ENCODE measurements at places on chromosomes 7 and 10.

DNA sequence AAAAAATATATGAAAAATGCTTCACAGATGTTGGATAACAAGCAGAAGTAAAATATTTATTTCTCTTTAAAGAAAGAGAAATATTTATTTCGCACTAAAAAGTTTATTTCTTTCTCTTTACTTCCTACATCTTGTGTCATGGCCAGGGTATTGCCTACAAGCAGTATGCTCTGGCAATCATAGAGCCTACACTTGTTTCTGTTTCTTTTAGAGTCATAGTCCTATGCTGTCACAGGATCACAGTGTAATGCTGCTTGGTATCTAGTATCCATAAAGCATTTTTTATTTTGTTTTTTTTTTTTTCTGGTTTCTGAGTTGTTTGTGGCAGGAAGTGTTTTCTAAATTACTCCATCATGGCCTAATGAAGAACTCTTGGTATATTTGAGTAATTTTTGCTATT is 116.0 kb downstream of the ATRNL1 start:
- DNase-seq, result no peak

DNA sequence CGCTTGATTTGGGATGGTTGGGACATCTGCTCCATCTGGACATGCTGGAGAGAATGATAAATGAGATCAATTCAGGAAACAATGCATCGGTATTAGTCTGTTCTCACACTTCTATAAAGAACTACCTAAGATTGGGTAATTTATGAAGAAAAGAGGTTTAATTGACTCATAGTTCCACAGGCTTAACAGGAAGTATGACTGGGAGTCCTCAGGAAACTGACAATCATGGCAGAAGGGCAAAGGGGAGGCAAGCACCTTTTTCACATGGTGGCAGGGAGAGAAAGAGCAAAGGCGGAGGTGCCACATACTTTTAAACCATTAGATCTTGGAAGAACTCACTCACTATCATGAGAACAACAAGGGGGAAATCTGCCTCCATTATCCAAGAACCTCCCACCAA is 16.8 kb upstream of the TSPAN12 start:
- DNase-seq, result no peak

- no peak for DNase-seq
These were observed 21.0 kb downstream of the COBL start for GRCh38 chr7:51295440-51296245.

- no peak for DNase-seq
These were observed 1202.3 kb upstream of the LRRTM3 start for GRCh38 chr10:65723525-65723924.

- no peak for DNase-seq
These were observed 61.3 kb downstream of the PIP4K2A start for GRCh38 chr10:22652988-22653481.

DNA sequence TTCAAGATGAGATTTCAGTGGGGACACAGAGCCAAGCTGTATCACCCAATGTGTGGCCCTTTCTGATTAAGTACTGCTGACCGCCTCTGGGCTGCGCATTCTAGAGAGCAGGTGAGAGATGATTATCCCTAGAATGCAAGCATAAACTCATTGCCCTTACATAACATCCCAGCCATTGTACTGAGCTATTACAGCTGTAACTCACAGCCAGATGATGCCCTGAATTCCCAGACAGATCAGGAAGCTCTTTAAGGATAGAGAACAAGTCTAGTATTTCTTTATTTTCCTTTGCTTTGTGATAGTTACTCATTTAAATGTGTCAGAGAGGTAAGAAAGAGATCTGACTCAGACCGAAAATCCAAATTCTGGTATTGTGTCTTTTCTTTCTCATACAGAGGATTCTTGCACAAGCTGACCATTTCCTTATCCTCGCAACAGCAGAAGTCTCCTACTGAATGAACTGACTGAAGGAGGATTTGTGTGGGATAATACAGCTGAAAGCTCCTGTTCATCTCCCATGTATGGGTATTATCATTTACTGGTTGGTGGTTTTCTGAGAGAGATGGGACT is 58.4 kb downstream of the ZNF22 start:
- no peak for DNase-seq

DNA sequence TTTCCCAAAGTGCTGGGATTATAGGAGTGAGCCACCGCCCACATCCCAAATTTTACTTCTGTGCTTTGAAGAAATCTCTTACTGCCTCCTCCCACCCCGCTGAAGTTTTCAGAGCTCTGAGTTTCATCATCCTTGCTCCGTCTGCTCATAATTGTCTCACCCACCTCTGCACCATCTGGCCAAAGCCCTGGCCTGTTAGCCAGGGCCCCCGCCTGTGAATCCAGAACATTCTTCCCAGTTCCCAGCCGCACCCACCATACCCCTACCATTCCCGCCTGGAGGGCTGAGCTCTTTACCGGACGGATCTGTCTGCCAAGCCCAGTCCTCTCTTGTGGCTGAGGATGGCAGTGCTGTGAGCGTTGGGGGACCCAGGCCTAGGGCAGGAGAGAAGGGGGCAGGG is 14.5 kb downstream of the SSC4D start:
- DNase-seq, result no peak

DNA sequence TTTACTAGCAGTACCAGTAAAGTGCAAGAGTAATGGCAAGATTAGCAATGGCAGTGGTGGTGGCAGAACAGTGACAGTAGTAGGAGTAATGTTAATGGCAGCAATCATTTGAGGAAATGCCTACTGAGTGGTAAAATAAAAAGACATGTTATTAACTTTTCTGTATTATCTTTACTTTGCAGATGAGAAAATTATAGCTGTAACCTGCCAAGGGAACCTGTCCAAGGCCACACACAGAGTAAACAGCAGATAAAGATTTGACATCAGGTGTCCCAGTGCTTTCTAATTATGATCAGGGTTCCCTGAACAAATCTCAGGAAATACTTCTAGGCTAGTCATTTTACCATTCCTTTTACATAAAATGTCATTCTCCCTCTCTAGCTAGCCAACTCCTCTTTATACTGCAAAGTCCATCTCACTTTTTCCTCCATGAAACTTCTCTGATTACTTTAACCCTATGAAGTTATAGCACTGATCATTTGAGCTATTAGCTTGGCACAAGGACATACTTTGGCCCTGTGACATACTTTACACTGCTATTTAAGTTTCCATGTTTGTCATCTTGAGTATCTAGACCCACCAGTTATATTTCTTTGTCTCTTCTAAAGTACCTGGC is 219.1 kb downstream of the TAX1BP1 start:
- no peak for DNase-seq

GRCh38 chr10:125096371-125096770 is 64.0 kb downstream of the CTBP2 start:
- no peak for DNase-seq

DNA sequence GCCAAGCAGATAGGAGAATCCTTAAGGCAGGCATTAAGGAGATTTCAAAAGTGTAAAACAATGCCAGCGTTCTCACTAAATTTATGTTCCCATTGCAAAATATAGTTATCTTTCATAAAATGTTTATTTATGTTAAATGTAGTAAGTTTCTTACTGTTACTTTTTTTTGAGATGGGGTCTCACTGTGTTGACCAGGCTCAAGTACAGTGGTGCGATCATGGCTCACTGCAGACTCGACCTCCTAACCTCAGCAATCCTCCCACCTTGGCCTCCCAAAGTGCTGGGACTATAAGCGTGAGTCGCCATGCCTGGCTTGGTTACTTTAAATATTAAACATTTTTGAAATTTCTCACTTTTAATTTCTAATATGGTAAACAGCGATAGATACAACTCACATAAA is 31.8 kb upstream of the PRKAR2B start:
- DNase-seq, result no peak

DNA sequence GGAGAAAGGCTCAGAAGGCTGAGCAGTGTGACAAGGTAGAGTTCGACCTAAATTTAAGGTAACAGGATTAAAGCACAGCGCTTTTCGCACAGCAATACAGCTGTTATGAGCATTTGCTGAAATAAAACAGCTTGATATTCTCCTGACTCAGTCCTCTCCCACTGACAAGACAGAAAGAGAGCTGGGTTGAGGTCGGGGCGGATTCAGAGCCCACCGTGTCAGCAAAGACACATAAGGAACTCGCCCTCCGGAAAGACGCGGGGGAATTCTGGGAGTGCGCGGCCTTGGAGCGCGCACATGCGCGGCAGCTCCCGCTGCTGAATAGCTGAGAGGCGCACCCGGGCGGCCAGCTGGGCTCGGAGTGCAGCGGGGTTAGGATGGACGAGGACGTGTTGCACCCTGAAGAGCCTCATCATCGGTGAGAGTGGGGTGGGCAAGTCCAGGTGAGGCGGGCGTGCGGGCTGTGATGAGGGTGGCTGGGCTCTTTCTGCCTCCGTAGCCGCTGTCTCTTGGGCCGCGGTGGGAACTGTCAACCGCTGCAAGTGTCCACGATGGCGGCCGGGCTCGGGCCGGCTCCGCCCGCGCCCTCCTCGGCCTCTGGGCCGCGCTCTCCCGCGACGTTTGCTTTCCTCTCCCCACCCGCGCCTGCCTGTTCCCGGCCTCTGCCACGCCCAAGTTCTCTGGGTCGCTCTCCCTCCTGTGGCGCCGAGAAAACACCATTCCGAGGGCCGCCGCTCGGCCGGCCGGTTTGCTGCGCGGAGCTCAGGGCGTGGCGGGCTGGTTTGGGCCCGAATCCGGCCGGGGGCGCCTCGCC is 120.6 kb downstream of the LYZL1 start:
- no peak for DNase-seq

- DNase-seq, result no peak
These were observed 367.9 kb downstream of the TYW1 start for GRCh38 chr7:67364441-67365017.

- no peak for DNase-seq
These were observed 49.5 kb downstream of the DIP2C start for GRCh38 chr10:639751-640672.

DNA sequence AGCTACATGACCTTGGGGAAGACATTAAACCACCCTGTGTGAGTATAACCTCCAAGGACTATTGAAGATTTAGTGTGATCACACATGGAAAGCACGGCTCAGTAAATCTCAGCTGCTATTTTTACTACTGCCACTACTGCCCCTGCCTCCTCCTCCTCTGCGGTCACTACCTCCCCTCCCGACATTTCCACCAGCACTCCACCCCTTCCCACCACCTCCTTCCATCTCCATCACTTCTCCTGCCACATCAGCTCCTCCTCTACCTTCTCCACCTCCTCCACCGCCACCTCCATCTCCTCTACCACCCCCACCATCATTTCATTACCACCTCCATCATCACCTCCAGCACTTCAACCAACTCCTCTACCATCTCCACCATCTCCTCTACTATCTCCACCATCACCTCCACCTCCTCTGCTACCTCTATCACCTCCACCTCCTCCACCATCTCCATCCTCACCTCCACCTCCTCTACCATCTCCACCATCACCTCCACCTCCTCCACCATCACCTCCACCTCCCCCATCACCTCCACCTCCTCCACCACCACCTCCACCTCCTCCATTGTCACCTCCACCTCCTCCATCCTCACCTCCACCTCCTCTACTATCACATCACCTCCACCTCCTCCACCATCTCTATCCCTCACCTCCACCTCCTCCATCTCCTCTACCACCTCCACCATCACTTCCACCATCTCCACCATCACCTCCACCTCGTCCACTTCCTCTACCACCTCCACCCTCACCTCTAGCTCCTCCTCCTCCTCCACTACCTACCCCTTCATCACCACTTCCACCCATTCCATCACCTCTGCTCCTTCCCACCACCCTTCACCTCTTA is 69.4 kb downstream of the GRB10 start:
- DNase-seq, result no peak

DNA sequence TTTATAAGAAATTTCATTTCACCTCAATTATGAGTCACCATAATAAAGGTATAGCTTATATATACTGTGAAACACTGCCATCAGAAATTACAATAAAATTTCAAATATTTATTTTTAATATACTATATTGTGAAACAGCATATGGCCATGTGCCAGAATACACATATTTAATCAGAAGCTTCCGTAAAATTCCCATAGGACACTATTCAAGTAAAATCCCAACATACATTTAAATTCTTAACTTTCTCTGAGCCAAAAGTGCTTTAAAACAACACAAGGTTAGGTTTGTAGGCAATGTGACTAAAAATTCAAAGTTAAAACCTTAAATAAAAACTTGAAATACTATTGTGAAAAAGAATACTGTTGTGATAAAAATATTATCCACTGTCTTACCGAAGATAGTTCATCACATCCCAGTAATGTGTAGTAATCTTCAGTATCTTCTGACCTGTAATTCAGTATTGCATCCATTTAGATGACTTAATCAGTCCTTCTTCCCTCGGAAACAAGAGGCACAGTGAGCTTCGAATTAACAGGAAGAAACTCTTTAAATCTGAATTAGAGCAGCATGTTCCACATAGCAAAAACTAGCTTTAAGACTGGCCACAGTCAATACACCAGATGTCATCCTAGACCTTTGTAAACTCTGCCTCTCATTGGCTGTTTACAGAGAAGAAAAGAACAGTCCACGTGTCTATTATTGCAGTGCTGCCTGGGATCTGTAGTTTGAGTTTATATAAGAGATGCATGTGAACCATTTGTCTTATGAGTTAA is at the start of gene DNAJC12:
Gene DNAJC12, minus strand, starts transcription at position 648 of the 774 bp plus-strand sequence. Its CDS starts 177 bp downstream, at position 471.
- no peak for DNase-seq

GRCh38 chr10:35413985-35414861 is 77.9 kb downstream of the CCNY start:
- DNase-seq, result no peak

- DNase-seq, result no peak
These were observed 6.0 kb downstream of the CCDC186 start for GRCh38 chr10:114167985-114168384.

DNA sequence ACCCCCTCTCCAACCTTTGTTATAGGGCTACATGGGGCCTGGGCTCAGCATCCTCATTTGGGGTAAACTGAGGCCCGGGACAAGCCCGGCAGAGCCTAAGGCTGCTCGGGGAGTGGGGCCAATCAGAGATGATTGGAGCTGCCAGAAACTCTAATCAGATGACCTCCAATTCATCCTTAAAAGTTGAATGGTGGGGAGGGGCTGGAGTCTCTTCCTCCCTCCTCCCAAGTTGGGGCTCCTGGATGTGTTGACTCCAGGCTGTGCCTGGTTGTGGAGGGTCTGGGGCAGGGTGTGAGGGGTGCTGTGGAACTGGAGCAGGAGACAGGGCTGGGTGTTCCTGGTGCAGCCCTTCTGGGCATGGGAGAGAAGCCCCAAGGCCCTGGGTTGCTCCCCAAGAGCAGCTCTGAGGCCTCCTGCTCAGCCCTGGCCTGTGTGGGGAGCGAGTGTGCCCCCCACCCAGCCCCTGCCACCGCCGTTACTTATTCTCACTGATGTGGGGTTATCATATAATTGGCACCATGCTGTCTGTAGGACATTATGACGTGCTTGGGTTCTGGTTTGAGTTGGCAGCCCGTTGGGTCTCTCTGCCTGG is 2.2 kb downstream of the BHLHA15 start:
- DNase-seq, result no peak

GRCh38 chr7:15848362-15848761 is 161.9 kb upstream of the MEOX2 start:
- DNase-seq, result no peak

DNA sequence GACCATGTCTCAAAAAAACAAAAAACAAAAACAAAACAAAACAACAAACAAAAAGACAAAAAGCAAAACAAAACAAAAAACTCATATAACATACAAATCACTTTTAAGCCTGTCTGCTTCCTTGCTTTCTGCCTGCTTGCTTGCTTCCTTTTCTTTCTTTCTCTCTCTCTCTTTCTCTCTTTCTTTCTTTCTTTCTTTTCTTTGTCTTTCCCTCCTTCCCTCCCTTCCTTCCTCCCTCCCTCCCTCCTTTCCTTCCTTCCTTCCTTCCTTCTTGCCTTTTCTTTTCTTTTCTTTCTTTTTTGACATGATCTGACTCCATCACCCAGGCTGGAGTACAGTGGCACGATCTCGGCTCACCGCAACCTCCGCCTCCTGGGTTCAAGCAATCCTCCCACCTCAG is 15.9 kb upstream of the TRA2A start:
- no peak for DNase-seq

Data from stimulated activated CD4-positive, alpha-beta T cell treated with anti-CD3 and anti-CD28 coated beads, Interleukin-1b, Interleukin-23, amount 100 ng/mL, for 1 hour (primary cell).